Activated naive CD8-positive, alpha-beta T cell treated with anti-CD3 and anti-CD28 coated beads for 36 hours (primary cell): ENCODE measurements at places on chromosomes 3 and 15.
A peak's percentile ranks its signal among the peaks of the same experiment; 100 is the strongest.

DNA sequence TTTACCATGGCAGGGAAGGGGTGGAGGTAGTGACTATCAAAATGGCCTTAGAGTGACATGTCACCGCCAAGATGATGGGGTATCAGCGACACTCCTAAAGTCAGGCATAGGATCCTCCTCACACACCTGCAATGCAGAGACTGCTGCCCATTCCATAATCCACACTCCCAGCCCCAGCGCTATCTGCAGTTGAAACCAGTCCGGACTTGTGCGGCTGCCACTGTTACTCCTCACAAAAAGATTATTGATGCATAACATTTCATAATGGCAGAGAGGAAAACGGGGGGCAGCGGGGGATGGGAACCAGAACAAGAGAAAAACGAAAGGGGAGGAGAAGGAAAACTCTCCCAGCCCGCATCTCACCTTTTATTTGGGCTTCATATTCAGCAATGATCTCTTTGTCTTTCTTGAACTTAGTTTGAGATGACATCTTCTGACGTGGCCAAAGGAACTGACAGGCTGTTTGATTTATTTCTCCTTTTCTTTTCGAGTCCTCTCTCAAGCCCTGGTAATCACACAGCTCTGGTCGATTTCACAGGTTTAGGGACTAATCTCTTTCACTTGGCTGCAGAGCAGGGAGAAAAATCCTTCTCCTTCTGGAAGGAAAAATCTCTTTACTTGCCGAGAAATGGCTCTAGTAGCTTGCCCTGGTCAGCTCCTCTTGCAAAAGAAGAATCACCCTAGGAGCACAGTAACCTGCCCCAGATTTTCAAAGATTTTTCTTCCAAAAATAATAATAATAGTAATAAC is 749 bp downstream of the SRGAP3 start:
- no peak for DNase-seq

GRCh38 chr3:163914567-163914966 is 1163.7 kb downstream of the SI start:
- DNase-seq: no peak

- DNase-seq: no peak
Observed at GRCh38 chr3:65109966-65110500, 422.2 kb upstream of the ADAMTS9 start.

DNA sequence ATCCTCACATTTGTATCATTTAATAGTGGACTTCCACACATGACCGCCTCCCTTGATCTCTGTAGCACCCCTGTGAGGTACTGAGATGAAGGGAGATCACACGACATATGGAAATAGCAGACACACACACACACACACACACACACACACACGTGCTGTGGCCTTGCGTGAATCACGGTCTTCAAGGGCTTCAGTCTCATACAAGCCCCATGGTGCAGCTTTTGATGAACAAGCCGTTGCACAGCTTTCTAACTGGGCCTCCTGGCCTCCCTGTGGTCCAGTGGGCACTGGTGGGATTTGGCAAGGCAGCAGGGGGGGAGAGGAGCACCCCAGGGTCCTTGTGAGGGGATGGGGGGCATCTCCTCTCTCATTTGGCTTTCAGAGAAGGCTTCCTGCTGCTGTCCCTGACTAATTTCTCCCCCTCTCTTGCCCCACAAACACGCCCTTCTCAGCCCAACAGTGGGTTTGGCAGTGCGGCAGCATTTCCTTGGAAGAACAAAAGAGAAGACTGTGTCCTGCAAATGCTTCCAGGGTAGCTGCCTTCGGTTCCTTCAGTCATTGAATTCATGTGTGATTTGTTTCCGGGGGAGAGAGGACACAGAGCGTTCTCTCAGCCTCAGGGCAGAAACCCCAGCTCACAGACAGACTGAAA is 98.7 kb downstream of the SMAD6 start:
- no peak for DNase-seq

GRCh38 chr3:172651936-172652625 is 58.8 kb downstream of the NCEH1 start:
- no peak for DNase-seq

GRCh38 chr15:101525087-101525669 is 35.7 kb upstream of the PCSK6 start:
- no peak for DNase-seq

- DNase-seq: no peak
Observed at GRCh38 chr3:40705663-40706062, 180.9 kb downstream of the ZNF621 start.

GRCh38 chr3:188911026-188911850 is 260.5 kb upstream of the TPRG1 start:
- no peak for DNase-seq

DNA sequence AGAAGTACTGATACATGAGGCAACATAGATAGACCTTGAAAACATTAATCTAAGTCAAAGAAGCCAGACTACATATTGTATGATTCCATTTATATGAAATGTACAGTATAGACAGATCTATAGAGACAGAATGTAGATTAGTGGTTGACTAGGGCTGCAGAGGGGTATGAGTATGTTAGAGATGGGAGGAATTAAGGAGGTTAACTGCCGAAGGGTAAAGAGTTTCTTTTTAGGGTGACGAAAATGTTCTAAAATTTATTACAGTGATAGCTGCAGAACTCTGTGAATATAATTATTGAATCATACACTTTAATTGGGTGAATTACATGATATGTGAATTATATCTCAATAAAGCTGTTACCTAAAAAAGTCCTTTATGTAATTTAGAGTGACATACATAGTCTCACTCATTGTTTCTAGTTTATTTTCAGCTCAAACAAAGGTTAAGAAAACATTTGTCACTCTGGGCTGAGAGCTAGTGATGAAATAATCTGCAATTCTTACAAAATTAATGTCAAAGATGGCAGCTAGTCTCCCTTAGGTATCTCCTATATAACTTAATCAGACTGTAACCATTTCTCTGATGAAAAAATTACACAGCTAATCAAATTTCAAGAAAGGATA is 61.4 kb downstream of the DENND4A start:
- DNase-seq: no peak

GRCh38 chr3:185207931-185208746 is 45.7 kb downstream of the EHHADH start:
- no peak for DNase-seq

- no peak for DNase-seq
Observed at GRCh38 chr15:38164507-38164906, 88.1 kb upstream of the SPRED1 start.

- DNase-seq: no peak
Observed at GRCh38 chr15:71273731-71274447, 158.6 kb downstream of the THSD4 start.

DNA sequence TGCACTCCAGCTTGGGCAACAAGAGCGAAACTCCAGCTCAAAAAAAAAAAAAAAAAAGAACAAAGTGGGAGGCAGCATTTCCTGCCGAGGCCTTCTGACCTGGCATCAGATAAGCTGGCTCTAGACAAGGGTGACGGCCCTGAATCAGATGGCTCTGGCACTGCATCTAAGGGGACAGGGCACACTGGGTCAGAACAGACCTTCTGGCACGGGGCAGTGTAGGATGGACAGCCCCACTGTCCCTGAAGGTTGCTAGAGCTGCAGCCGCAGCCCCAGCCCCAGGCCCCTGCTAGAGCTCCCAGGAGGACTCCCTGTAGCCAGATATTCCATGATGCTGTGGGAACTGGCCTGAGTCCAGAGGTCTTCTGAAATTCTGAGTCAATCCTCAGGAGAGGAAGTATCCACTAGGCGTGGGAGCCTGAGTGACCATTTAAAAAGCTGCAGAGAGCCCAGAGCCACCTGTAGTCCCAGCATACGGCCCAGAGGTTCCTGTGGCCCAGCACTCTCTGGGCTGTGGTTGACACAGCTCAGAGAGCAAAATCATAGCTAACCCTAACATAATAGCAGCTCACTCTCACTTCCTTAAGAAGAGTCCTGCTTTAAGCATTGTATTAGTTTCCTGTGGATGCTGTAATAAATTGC is 69.2 kb upstream of the MFGE8 start:
- DNase-seq: no peak

- no peak for DNase-seq
Observed at GRCh38 chr3:72234391-72234790, 449.4 kb upstream of the PROK2 start.

DNA sequence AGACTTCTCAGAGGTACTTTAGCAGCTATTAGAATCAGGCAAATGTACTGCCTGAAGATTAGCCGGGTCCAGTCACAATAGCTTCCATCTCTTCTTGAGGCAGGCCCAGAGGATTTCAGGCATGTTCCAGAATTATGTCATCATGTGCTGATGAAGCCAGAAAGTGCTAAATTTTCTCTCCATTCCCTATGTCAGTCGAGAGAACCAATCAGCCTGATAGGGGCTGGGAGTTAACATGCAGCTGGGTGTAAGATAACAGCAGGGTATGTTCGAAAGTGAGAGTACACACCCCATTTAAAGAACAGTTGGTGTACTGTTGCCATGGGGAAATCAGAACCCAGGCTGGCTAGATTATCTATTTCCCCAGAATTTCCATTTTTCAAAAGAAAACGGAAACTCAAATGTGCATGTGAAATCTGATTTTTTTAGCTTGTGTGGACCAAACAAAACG is 48.7 kb downstream of the MYH15 start:
- DNase-seq: no peak

DNA sequence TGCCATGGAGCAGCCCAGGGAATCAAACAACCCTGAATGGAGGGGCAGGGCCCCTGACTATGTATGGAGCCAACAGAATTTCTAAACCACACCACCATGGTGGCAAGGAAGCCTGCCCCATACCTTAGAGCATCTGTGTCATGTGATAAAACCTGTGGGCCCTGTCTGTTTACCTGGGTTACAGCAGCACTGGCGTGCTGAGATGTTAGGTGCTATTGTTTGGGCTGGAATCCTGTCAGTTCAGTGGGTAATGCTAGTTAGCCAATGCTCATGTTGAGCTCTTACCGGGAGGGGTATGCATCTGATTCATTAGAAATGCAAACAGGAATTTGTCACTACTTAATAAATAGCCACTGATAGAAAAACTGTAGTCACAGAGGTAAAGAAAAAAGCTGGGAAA is 63.5 kb upstream of the ETV5 start:
- DNase-seq: no peak

DNA sequence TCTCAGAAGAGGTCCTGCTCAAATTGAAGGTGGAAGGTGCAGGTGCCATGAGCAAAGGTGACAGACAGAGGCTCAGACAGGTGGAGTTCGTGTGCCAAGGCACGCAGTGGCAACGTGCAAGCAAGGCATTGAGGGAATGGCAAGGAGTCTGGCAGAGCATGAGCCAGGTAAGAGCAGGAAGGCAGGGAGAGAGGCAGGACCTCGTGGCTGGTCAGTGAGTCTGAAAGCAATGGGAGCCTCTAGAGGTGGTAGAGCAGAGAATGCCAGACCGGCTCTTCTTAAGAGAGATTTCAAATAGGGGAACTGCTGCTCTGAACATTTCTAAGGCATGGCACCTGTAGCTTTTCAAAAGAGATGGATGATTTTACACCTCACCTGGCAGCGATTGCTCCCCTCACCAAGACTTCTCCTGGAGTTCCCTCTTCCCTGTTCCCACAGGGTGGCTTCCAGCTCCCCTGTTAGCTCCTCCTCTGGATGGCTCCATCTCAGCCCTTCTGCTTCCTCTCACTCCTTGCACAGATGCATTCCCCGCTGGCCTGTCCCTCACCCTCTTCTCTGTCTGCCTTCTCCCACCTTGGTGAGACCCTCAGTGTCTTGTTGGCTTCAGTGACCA is 2.7 kb downstream of the MYO5C start:
- no peak for DNase-seq

DNA sequence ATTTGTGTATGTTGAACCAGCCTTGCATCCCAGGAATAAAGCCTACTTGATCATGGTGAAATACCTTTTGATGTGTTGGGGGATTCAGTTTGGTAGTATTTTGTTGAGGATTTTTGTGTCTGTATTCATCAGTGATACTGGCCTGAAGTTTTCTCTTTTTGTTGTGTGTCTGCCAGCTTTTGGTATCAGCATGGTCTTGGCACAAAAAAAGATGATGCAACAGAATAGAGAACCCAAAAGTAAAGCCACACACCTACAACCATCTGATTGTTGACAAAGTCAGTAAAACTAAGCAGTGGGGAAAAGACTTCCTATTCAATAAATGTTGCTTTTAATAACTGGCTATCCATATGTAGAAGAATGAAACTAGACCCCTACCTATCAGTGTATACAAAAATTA is 77.6 kb downstream of the TCF12 start:
- DNase-seq: no peak

DNA sequence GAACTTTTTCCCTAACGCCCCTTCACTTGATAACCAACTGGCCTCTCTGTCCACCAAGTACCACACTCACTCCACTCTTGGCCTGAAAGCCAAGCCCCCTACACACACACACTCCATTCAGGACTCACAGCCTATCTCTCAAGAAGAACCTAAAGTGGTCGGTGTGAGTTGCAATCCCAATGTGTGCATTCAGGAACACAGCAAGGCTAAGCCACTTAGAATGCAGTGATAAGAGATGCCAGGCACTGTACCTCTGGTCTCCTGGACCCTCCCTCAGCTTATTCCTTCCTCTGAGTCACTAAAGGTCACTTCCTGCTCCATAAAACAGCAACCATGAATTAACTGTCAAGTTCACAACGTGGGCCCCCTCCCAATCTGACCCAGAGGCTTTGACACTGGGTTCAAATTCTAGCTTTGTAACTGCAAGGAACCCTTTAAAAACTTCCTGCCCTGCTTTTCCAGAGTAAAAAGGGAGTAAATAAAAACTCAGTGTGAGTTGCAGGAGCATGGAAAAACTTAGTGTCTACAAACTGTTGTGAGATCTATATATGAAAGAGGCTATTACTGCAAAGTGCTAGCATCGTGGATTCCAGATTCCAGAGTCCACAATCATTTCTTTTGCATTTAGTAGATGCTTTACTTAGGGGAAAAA is 17.6 kb upstream of the KCNMB3 start:
- no peak for DNase-seq

DNA sequence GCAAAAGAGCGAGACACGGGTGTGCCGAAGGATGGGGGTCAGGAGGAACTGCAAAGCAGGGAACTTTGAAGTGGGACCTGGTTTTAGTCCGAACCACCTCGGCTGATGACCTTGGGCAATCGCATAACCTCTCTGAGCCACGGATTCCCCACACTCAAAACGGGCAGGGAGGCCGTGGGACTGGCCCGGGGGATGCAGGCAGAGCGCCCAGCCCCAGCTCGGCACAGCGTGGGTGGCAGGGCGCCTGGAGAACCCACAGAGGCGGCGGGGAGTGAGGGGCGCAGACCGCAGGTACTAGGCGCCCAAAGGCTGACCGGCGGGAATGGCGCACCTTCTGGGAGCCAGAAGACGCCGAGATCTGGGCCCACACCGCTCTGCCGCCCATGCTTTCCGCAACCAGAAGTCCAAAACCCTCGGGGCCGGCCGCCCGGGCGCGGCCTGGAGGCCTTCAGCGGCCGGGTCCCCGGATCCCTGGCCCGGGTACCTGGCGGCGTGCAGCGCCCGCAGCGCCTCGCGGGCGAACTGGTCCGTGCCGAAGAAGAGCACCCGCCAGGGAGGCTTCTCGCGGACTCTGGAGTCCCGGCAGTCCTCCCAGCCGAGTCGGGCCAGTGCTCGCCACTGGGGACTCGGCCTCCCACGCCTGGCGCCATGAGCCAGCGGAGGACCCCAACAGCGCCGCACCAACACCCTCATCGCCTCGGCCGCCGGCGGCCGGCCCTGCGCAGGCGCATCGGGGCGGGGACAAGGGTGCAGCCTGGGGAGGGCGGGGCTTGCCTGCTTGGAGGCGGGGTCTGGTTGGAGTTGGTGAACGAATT is at the start of gene MTFMT:
MTFMT (minus strand) TSS at position 719 of the 815 bp plus-strand sequence; CDS start at position 693, 26 bp downstream.
- peak; percentile 93 for DNase-seq
